T-helper 2 cell (primary cell): ENCODE measurements at places on chromosomes 12 and 14.

DNA sequence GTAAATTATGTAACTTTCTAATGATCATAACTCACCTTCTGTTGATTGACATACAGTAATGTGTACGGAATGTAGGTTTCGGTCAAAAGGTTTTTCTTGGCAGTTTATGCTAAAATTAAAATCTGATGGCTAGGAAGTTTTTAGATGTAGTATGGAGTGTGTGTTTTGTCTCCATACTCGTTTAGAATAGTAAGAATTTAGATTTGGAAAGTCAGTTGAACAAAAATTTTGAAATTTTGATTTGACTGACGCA is 859 bp downstream of the PALS1 start:
- DNase-seq: no peak

- no peak for DNase-seq
Observed at GRCh38 chr12:76820888-76821482, 57.1 kb downstream of the ZDHHC17 start.

- DNase-seq: no peak
Observed at GRCh38 chr12:91523831-91524230, 341.2 kb upstream of the DCN start.

DNA sequence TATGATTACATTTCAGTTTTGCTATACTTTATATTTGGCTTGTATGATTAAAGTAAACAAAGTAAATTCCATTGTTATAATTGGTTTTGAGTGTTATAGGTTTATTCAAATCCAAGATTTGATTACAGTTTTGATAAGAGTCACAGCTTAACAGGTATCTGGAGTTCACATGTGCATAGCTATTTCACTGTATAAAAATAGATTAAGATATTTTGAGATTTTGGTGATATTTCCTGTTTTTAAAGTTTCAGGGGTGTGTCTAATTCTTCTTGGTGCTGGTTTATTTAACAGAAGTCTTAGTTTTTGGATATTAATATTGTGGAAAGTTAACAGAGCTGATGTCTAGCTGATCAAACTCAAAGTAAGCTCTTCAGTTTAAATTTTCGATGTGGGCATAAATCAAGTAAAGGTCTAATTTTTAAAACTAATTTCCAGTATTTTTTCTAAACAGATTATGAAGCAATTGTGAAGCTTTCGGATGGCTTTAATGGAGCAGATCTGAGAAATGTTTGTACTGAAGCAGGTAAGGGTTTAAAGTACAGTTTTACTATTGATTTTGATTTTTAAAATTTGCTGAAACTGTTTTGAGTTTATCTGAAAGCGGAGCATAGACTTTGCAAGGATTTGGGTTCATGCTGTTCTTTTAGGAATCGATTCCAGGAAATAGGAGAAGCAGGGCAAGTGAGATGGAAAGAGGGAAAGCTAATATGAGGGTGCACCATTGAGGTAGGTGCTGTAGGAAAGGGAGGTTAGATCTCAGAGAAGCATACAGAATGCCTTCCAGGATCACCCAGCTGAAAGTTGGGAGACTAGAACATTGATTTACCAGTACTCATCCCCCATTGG is 6.2 kb upstream of the STYX start:
- no peak for DNase-seq

- DNase-seq: no peak
Observed at GRCh38 chr12:116404247-116404646, 126.8 kb upstream of the MED13L start.

- no peak for DNase-seq
Observed at GRCh38 chr14:105343194-105343593, 28.6 kb downstream of the PACS2 start.

DNA sequence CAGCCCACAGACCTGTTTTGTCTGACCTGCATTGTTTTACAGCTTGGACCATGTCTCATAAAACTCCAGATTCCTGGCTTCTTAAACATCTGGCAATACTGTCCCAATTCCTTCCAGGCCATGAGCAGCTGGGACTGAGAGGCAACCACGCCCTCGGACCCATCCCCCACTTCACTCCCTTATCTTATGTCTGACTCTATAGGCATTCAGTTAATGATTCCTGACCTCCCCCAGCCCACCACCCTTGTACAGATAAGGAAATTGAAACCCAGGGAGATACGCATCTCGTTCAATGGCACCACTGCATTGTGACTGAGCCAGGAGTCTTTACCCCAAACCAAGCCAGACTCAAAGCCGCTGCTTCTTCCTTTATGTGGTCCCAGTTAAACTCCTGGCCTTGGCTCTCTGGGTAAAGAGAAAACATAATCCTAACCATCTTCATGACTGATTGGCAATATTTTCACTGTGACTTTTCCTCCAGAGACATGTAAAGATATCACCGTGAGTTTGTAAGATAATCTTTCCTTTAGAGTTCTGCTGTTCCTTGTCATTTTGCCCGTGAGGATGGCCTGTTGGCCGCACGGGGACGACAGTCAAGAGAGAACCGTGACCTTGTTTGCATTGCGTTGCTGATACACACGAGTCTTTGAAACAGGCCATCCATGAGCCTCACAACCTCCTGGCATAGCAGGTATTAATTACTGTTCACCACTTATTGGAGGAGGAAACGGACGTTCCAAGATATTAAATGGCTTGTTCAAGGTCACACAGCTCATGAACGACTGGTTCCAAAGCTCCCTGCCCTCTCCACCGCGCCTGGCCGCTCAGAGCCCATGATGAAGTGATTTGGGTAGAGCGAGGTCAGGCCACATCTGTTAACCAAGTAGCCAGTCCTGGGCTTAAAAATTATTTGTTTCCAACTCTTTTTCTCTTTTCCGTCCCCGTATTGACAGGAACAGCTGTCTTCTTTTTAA is 39.4 kb downstream of the MAP1LC3B2 start:
- DNase-seq: no peak

DNA sequence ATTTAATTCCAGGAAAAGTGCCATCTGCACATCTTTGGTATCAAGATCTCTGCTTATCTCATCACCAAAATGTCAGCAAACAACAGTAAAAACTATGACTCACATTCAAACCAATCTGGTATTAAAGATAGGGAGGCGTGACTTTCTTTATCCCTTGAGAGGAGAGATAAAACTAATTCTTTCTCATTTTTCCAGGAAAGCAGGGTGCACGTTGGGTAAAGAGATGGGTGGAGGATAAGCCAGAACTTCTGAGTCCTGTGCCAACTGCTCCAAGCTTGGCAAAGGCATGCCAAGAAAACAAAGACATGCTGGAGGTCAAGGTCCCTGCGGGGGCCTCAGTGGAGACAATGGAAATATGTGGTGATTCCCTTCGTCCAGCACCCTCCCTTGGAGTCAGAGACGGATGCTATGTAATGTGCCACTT is 225.8 kb upstream of the PLXNC1 start:
- no peak for DNase-seq

GRCh38 chr12:91931111-91931510 is 214.5 kb downstream of the BTG1 start:
- no peak for DNase-seq

DNA sequence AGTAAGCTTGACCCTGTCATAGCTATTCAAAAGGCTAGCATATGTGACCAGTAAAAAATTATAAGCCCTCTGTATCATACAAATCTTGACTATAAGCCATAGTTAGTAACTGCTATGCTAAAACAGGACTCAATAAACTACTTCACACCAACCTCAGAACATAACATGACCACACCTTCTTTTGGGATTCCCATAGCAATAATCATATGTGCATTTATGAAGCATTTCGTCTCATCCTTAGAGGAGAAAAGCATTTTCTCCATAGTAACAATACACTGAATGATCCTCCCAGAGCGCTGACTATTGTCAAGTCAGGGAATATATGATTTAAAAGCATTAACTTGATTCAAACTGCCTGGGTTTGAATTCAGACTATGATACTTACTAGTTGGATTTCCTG is 46.2 kb downstream of the GRIN2B start:
- no peak for DNase-seq

DNA sequence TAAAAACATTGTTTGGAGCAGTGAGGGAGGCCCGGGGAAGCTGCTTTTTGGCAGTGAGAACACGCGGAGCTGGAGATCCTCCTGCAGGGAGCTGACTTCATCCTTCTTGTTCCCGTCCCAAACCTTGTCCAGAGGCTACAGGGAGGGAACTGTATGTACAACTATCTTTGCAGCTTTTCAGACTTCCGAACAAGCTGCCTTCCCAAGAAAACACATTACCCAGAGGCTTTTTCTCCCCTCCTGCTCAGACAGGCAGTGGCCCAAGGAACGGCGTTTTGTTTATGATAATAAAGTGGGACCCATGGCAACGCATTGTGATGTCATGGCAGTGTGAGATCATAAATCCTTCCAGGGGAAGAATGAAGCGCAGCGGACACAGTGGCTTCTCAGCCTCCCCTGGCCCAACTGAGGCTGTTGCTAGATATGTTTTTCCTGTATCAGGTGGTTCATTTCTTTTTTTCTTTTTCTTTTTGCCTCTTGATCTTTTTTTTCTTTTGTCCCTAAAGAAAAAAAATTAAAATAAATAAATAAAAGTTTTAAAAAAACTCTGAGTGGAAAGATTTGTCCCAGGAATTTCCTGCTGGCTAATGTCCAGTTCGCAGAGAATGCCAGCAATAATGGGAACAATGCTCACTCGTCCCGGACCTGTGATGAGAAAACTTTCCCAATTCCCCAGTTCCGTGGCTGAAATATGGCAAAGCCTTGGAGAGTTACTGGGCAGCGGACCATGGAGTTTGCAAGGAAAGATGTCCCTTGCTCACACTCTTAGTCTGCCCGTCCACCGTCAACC is 103.4 kb upstream of the MAP1LC3B2 start:
- DNase-seq: no peak

GRCh38 chr12:64944966-64945365 is 120.5 kb downstream of the TBC1D30 start:
- no peak for DNase-seq

- DNase-seq: no peak
Observed at GRCh38 chr14:103026988-103027387, 30.4 kb downstream of the CDC42BPB start.

GRCh38 chr12:10182354-10183049 is 3.7 kb downstream of the TMEM52B start:
- no peak for DNase-seq

- no peak for DNase-seq
Observed at GRCh38 chr12:3668479-3669165, 84.3 kb downstream of the CRACR2A start.

GRCh38 chr12:57771236-57771872 is 551 bp downstream of the METTL1 start:
- DNase-seq: peak; percentile 89

DNA sequence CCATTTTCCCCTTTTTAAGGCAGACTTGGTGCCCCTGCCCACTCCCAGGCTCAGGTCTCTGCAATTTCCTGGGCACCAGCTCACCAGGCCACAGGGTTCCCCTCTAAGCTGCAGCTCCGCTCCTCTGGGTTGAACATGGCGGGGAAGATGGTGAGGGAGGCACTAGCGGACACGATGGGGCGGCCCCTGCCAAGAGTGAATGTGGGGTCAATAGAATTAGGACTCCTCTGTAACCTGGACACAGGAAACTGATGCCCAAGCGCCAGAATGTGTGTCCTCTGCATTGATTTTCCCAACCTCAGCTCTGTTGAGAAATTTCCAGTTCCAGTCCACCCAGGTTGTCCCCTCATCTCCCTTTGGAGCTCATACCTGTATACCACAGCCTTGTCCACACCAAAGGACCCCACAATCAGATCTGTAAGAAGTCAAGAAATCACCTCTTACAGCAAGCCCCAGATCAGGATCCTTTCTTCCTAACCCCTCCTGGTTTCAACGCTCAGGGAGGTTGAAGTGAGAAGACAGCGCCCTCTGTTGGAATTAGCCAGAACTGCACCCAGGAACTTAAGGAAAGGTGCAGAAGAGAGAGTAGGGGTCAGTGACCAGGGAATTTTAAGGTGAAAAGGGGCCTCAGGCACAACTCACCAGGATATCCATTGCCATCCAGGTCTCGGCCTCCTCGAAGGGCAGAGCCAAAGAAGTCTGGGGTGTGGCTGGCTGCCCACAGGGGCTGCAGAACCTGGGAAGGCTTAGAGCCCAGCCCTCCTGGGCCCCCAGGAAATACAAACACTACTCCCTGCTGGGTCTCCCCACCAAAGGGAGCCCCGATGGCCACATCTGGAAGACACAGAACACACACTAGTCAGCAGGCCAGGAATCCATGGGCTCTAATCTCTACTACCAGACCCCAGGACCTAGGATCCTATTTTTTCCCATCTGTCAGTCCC is 14.7 kb downstream of the ITGA5 start:
- peak; percentile 34 for DNase-seq

- no peak for DNase-seq
Observed at GRCh38 chr14:104659146-104659545, 30.3 kb upstream of the INF2 start.

- no peak for DNase-seq
Observed at GRCh38 chr12:110934093-110934852, 13.9 kb upstream of the MYL2 start.

DNA sequence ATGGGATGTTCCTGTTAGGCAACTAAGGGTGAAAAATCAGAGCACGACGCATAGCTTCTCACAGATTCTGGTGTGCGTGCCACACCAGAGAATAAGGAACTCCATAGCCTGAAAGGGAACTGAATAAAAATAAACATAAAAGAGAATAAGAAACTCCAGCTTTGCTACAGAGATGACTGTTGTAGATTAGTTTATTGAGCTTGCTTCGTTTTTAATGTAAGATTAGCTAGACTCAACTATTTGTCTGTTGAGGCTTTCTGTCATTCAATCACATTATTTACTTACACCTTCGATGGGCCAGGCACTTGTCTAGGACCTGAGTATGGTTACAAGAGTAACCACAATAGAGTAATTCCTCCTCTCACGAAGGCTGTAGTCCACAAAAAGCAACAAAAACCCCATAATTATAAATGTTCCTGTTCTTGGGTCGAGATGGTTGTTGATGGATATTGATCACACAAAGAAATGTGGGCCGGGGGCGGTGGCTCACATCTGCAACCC is 807 bp upstream of the ZCCHC8 start:
- no peak for DNase-seq

GRCh38 chr12:123532019-123532418 is 1.5 kb downstream of the RILPL1 start:
- DNase-seq: peak; percentile 24

- no peak for DNase-seq
Observed at GRCh38 chr12:70692681-70693288, 55.6 kb upstream of the PTPRB start.

GRCh38 chr12:9925705-9926393 is 6.3 kb downstream of the CLEC2A start:
- DNase-seq: peak; percentile 26

- DNase-seq: no peak
Observed at GRCh38 chr12:130068741-130069140, 93.5 kb upstream of the FZD10 start.

DNA sequence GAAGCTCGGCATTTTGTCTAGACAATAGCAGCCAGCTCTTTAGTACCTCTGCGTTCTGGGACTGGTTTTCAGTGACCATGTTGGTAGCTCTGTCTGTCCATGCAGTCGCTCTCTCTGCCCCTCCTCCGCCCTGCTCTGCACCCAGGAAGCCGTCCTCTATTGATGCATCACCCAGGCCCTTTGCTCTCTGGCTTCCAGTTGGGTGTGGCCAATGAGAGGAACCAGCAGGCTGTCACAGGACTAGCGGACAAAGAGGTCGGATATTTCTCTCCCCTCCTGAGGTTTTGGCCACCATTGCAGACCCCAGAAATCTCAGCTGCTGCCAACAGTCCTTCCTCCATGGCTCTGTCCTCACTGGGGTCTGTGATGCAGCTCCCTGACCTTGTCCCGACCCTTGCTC is 180.6 kb downstream of the TMEM132D start:
- DNase-seq: no peak
